ENCODE measurements at places on chromosomes 6 and 20.
A peak's percentile ranks its signal among the peaks of the same experiment; 100 is the strongest.

GRCh38 chr6:43058531-43058930 lies 703 bp downstream of the MRPL2 start:
- no peak for DNase-seq

- DNase-seq = no peak
Measured at GRCh38 chr6:105650347-105650746, 247.5 kb upstream of the PREP start.

DNA sequence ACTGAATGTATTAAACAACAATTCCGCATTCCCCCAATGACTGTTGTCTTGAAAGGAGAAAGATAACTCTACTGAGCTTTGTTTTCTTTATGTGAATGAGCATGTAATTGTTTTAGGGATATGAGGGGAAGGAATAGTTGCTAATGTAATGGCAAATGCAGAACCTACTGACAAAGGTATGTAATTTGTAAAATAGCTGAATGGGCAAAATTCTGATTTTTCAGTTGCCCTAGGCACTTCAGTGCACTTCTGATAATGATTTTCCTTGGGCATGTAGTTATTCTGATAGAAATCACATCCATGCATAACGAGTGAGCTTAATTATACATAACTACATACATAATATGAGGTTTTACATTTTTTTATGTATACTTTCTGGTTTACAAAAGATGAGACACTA lies 53.4 kb upstream of the FOXO3 start:
- DNase-seq = no peak

GRCh38 chr6:160477901-160478300 lies 129.7 kb downstream of the SLC22A3 start:
- no peak for DNase-seq

- peak; percentile 69 for DNase-seq
Measured at GRCh38 chr20:49969946-49970345, 12.8 kb upstream of the SNAI1 start.

- DNase-seq = peak; percentile 5
Measured at GRCh38 chr6:87623248-87623647, 33.3 kb downstream of the ORC3 start.

DNA sequence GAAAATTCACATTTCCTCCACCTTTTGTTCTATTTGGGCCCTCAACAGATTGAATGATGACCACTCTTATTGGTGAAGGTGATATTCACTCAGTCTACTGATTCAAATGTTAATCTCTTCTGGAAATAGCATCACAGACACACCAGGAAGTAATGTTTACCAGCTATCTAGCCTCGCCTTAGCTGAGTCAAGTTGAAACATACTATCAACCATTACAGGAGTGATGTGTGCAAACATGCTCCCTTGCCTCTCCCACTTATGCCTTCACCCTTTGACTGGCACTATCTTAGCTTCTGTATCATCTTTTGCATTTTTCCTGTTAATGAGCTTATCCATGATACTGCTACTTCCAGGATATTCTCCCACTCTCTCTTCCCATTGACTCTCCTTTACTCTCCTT lies 191.9 kb downstream of the CENPW start:
- DNase-seq = peak; percentile 67

DNA sequence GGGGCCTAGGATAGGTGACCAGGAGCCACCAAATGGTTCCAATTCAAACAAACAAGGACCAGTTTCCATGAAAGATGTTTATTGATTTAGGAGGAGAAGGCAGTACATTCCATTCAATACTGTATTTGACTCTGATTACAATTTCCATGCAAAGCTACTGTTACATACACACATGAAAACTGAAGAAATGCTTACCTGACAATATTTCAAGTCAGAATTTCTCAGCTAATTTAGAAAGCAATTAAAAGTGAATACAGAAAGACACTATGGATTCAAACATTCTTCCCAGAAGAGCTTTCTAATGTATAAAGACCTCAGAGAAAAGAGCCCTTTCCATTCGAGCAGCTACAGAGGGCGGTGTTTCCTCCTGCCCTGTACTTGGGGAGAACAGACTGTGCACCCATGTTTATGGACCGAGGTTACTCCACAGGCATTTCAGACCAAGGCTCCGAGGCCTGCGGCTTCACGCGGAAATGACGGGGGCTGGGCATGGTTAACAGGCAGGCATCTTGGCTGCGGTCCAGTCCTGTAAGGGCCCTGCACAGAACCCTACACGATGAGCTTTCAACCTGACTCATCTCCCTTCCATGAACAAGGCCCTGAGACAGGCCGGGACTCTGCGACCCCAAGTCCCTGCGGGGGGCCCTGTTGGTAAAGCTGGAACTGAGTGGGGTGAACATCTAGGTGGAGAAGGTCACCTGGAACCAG lies 25.7 kb upstream of the TCFL5 start:
- no peak for DNase-seq

DNA sequence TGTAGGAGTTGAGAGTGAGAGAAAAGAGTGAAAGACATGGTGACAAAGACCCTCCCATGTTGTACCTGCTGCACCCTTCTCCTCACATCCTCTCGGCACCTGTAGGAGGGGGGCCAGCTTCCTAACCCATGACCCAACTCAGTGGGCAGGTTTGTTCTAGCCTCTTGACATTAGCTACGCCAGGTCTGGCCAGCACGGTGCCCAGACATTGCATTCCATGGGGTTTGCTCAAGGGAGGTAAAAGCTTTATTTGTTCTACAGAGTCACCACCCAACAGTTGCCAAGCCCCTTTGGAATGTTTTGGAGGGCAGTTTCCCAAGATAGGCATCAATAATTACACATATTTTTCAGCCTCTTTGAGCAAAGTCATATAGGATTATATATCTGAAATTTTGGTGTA lies 22.7 kb upstream of the TGM6 start:
- no peak for DNase-seq

DNA sequence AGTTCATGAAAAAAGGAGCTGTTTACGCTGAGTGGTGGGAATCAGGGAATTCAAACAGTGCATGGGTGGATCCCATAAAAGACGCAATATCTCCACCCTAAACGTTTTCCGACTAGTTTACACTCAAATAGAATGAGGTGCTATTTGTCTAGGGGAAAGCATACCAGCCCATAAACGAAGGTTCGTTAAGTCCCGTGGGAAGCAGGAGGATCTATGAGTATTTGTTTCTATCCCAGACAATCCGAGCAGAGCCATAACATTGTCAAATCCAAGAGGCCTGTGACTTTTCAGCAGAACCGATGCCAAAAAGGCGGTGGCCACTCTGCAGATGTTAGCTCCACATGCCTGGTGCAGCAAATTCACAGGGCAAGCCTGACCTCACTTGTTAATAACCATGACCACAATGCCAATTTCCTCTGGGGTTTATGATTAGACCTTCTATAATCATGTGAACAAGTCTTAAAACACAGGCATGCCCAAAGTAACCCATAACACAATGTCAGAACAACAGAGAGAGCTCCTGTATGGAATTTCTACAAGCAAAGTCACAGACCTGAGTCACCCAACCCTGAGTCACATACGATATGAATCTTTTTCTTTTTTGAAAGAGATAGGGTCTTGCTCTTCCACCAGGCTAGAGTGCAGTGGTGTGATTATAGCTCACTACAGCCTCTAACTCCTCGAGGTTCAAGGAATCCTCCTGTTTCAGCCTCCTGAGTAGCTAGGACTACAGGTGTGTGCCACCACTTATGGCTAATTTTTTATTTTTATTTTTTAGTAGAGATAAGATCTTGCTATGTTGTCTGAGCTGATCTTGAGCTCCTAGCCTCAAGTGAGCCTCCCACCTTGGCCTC lies 123.3 kb downstream of the KIF13A start:
- no peak for DNase-seq

GRCh38 chr6:148169706-148170105 lies 172.9 kb upstream of the SASH1 start:
- DNase-seq = no peak

DNA sequence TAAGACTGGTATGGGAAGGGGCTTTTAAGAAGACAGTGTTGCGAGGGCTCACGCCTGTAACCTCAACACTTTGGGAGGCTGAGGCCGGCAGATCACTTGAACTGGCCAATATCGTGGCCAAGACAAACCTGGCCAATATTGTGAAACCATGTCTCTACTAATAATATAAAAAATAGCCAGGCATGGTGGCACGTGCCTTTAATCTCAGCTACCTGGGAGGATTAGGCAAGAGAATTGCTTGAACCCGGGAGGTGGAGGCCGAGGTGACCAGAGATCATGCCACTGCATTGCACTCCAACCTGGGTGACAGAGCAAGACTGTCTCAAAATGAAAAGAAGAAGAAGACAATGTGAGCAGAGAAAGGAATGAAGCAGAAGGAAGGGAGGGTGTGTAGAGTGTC lies 242.2 kb downstream of the TSHZ2 start:
- no peak for DNase-seq

DNA sequence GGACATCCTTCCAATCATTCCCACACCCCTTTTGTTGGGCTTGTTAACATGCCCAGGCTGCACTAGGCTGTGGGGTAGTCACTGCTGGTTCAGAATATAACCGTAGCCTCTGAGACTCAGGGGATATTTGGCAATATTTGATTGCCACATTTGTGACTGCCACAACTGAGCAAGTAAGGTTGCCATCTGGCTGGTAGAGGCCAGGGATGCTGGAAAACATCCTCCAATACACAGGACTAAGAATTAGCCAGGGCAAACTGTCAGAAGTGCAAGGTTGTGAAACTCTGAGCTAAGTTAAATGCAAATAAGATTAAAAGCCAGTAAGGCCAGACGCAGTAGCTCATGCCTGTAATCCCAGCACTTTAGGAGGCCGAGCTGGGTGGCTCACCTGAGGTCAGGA lies 112.0 kb downstream of the ZMYND8 start:
- DNase-seq = no peak

GRCh38 chr20:19549896-19550295 lies 208.2 kb upstream of the RIN2 start:
- no peak for DNase-seq

DNA sequence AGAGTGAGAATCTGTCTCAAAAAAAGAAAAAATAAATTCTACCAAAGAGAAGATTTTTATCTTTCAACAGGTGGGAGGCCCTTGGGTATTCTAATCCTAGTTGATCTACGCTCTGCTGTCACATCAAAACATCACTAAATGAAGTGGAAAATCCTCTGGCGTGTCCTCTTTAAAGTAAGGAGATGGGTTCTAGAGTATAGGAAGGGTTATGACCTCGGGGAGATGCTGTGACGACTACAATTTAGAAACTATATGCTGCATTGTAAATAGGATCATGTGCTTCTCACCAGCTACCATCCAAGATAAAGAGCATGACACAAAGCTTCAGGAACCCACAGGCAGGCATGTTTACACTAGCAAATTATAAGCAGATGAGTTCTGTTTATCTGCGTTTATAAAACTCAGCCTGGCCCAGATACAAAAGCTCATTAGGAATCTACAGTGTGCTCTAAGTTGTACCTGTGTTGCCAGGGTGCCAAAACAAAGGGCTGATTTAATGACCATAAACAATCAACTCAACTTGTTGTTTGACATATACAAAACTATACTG lies 197.1 kb upstream of the PLN start:
- no peak for DNase-seq

GRCh38 chr6:16722630-16723029 lies 38.6 kb downstream of the ATXN1 start:
- peak; percentile 45 for DNase-seq

DNA sequence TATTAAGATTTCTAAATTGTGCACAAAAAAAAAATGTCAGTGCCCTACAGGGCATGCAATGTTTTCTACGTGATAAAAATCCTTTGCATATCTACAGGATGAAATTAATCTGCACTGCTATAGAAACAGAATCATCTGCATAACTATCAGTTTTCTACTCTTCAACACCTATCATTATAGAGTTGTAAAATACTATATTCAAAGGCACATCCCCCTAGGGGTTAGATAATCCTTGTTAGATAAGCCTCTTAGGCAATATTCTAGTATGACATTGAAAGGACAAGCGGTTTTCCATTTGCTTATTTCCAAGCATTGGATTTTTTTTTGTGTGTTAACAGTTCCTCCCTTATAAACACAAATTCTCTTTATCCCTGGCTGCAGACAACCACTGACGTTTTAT lies 98.7 kb upstream of the LAMA2 start:
- DNase-seq = no peak

- no peak for DNase-seq
Measured at GRCh38 chr6:131966443-131966842, 15.3 kb upstream of the CCN2 start.

- no peak for DNase-seq
Measured at GRCh38 chr6:105881608-105882007, 204.5 kb upstream of the PRDM1 start.

GRCh38 chr6:40392589-40392988 lies 194.6 kb downstream of the LRFN2 start:
- DNase-seq = no peak

DNA sequence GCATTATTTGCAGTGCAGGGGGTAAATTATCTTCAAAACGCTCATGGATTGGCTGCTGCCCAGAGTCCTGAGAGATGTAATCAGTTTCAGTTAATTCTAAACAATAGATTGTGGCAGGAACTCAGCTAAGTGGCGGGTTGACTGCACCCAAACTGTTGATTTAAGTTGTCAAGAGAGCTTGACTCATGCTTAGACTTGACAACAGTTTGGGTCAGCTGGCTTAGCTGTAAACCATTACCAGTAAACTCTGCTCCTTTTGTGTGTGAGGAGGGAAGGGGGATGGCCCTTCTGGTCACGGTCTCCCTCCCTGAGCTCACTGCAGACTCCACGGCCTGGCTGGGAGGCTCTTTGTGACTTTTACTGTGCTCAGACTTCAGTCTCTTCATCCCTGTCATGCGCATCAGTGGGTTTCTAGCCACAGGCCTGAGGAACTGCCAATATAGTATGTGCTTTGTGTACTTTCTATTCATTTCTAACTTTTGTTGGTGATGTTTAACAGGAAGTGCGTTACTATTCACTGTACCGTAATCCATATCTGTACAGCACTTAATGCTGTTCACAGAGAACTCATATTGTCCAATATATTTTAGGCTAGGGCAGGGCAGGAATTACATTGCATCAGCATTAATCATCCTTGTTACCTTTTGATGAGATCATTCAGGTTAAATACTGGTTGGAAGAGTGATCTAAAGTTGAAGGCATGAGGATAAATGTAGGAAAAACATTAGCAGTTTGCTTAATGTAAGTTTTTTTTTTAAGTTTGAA lies 488.3 kb downstream of the CDKAL1 start:
- DNase-seq = peak; percentile 43

DNA sequence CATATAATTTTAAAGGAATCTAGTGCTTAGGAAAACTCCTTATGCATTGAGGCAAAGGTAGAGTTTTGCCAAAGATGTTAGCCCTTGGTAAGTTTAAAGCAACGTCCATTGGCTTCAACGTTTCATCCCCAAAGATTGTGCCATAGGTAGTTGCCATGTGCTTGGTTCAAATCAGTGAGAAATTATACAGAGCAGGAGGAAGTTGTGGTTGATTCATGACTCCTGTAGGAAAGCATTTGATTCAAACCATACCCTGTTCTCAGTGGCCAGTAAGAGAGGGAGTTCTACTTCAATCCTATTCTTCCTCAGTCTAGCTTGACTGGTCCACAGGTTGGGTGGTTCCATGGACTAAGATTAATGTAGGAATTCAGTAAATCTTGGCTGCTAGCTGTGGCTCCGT lies 535.6 kb downstream of the QKI start:
- no peak for DNase-seq

- DNase-seq = no peak
Measured at GRCh38 chr6:35237476-35237875, 22.1 kb upstream of the ZNF76 start.

GRCh38 chr6:139425780-139426179 lies 51.3 kb upstream of the CITED2 start:
- no peak for DNase-seq

Measured in small intestine (tissue), 16 donors.